ENCODE measurements at places on chromosomes 16 and 17. TPM values are rescaled to one million over a fixed set of nuclear protein-coding genes. Genes with fewer than 3 reads are reported as not detected.

The SRCIN1 gene
- 12.8 TPM for total RNA-seq

The AOC2 gene
- 0.85 TPM for total RNA-seq

DNA sequence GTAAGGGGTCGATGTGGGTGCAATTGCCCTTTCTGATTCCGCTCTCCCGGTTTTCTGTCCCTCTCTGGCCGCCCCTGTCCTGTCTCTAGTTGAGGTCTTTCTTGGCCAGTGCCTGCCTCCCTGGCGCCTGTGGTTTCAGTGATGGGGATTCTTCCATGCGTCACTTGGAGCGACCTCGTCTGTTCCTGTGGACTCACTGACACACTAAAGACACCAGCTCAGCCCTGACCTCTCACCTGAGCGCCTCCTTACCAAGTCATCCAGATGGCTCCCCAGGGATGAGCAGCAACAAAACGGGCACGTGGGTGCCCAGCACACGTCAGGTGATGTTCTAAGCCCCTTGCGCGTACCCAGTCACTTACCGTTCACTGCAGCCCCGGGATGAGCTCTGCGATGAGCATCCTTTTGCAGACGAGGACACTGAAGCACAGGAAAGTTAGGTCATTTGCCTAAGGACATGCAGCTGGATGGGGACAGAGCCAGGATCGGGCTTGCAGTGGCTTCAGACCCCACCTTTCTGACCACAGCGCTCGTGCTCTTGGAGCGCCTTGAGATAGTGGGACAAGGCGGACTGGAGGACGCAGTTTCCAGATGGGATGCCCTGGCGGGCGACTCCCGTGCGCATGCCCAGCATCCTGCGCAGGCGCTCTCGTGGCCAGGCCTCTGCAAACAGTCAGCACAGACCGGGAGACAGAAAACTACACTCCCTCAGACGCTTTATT lies 11.5 kb upstream of the LGALS3BP start:
- no peak for DNase-seq

DNA sequence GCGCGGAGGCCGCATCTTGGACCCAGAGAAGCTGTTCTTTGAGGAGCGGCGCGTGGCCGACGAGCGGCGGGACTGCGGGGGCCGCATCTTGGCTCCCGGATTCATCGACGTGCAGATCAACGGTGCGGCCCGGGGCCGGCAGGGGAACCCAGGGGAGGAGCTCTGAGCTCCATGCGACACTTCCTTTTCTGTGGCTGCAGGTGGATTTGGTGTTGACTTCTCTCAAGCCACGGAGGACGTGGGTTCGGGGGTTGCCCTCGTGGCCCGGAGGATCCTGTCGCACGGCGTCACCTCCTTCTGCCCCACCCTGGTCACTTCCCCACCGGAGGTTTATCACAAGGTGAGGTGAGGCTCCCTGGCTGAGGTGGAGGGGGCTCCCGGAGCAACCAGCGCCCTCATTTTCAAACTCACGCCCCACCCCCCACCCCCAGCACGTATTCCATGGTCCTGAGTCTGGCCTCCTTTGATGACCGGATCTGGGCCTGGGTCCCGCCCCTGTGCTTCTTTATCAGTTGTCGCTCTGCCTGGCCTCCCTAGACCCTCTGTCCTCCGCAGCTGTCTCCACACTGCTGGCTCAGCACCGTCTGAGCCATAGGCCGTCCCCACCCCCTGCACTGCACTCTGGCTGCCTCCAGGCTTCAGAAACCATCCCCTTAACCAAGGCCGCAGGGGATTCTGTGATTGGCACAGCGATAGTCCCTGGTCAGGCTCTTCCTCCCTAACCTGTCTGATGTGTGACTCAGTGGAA lies 787 bp downstream of the AMDHD2 start:
- DNase-seq, result no peak

DNA sequence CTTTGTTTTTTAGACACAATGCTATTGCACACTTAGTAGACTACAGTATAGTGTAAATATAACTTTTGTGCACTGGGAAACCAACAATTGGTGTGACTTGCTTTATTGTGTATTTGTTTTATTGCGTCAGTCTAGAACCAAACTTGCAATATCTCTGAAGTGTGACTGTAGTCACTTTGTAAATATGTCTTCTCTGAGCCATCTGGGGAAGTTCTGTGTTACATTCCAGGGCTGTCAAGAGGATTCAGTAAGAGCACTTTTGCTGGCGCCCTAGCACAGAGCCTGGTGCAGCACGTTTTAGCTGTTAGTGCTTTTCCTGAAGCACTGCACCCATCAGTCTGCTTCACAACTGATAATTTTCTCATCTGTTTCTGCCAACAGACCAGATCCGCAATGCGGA lies 73.2 kb downstream of the NT5M start:
- peak; percentile 55 for DNase-seq

- no peak for DNase-seq
These were observed 186.3 kb downstream of the CPPED1 start for GRCh38 chr16:12617401-12617819.
